Upper lobe of left lung (tissue), 6 donors: ENCODE measurements at places on chromosomes 2 and 18.

- no peak overlapping the region for H3K4me3 ChIP-seq
- no peak overlapping the region for H3K27ac ChIP-seq
- no peak for DNase-seq
- no peaks in the 10 kb centered on the region for H3K36me3 ChIP-seq
- H3K4me1 ChIP-seq, result peaks cover 17% of the 10 kb centered on the region
Measured at GRCh38 chr2:9735335-9735734, 104.5 kb upstream of the YWHAQ start.

DNA sequence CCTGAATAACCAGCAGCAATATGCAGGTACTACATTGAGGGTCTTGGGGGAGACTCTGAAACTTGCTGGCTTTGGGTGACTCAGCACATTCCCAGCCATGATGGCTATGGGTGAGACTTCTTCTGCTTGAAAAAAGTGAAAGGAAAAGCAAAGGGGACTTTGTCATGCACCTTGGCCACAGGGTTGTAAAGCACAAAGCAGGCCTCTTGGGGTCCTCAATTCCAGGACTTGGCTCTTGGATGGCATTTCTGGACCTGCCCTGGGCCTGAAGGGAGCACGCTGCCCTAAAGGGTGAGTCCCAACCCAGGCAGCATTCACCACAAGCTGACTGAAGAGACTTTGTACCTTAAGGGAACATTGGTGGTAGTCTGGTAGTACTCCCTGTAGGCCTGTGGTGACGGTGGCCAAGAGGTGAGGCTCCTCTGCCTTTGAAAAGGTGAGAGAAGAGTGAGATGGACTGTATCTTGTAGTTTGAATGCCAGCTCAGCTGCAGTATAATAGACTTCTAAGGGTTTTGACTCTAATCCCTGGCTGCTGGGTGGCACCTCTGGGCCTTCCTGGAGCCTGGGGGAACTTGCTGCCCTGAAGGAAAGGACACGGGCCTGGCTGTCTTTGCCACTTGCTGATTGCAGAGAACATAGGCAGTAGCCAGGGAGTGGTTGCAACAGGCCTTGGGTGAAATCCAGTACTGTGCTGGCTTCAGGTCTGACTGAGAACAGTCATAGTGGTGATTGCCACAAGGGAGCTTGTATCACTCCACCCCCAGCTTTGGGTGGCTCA lies 36.5 kb upstream of the CYTIP start:
- peak; percentile 70 for DNase-seq
- H3K27ac ChIP-seq, result no peak overlapping the region

DNA sequence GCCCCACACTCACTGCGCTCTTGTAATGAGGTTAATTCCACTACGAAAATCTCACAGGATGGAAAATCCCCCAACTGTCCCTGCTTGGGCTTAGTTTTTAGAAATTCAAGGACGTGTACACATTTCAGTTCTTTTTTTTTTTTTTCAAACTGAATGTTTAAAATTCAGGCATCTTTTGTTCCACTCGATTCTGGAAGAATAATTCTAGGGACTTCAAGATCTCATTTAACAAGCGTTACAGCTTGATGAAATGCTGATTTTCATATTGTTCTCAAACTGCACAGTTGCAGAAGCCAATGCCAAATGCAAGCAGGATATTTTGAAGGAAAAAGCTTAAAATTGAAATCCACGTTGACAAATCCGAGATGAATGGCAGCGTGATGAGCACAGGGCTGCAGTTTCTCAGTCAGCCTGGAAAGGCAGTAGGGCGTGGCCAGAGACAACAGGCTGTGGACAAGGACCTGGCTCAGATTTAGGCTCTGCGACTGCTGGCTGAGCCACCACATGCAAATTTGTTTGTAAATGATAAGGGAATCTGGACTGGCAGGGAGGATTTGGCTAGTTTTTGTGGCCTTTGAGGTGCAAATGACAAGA lies 128.1 kb upstream of the MYCN start:
- H3K4me3 ChIP-seq, result no peak overlapping the region
- no peak for DNase-seq
- no peaks in the 10 kb centered on the region for H3K4me1 ChIP-seq

GRCh38 chr2:115596659-115597375 lies 1154.4 kb downstream of the DPP10 start:
- no peak for DNase-seq
- no peak overlapping the region for H3K4me3 ChIP-seq
- no peak overlapping the region for H3K27ac ChIP-seq
- no peaks in the 10 kb centered on the region for H3K36me3 ChIP-seq

GRCh38 chr2:9757501-9758264 lies 85.6 kb upstream of the TAF1B start:
- peak overlapping the region; percentile 18 for H3K27ac ChIP-seq
- H3K4me1 ChIP-seq, result peaks cover 36% of the 10 kb centered on the region
- no peaks in the 10 kb centered on the region for H3K36me3 ChIP-seq
- no peak for DNase-seq
- no peaks in the 10 kb centered on the region for H3K27me3 ChIP-seq
- H3K4me3 ChIP-seq, result peak overlapping the region; percentile 27

- no peaks in the 10 kb centered on the region for H3K27me3 ChIP-seq
- H3K4me3 ChIP-seq, result no peak overlapping the region
- no peak for DNase-seq
- no peaks in the 10 kb centered on the region for H3K36me3 ChIP-seq
Measured at GRCh38 chr2:72827966-72828646, 2.3 kb upstream of the EXOC6B start.

DNA sequence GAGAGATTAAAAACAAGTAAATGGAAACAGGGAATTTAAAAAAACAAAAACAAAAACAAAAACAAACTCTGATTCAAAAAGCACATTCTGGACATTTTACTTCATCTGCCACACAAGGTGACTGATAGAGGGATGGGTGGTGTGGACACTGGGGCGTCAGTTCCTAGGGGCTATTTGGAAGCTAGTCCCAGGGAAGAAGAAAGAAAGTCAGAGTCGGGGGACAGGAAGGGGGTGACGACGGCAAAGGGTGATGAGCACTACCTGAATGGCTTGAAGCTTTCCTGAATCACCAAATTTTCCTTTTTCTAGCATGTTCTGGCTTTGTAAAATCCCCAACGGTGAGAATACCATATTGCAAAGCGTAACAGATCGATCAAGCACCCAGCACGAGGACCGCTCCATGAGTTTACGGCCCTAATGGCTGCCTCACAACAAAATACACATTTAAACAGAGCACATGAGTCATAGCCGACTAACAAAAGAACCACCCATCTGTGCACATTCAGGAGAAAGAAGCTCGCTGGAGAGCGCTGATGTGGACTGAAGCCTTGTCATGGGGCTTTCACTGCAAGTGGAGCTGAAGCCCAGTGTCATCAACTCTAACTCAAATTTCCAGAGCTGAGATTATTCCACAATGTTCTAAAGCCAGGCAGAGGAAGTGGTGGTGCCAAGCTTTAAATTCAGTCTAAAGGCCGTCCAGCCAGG lies 178.9 kb downstream of the LNPK start:
- no peak overlapping the region for H3K4me3 ChIP-seq
- no peak for DNase-seq

- H3K36me3 ChIP-seq, result no peaks in the 10 kb centered on the region
- no peak overlapping the region for H3K27ac ChIP-seq
- DNase-seq, result no peak
- H3K4me3 ChIP-seq, result no peak overlapping the region
Measured at GRCh38 chr18:26771524-26771923, 94.0 kb downstream of the AQP4 start.

DNA sequence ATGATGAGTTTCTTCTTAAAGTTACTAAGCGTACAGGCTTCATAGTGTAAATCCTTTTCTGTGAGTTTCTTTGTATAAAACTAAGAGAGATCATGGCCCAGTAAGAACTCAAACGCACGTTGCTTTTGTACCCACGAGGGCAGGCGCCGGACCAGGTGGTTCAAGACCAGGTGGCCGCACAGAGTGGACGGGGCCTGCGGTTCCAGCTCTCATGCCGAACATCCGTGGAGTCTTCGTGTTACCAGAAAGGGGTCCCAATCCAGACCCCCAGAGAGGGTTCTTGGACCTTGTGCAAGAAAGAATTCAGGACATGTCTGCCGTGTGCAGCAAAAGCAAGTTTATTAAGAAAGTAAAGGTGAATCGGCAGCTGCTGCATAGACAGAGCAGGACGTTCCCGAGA lies 53.0 kb downstream of the KCNG2 start:
- no peaks in the 10 kb centered on the region for H3K36me3 ChIP-seq
- no peaks in the 10 kb centered on the region for H3K4me1 ChIP-seq
- no peak for DNase-seq
- H3K27me3 ChIP-seq, result no peaks in the 10 kb centered on the region
- no peak overlapping the region for H3K4me3 ChIP-seq
- H3K27ac ChIP-seq, result no peak overlapping the region

GRCh38 chr2:144943986-144944385 lies 424.1 kb upstream of the ZEB2 start:
- H3K27ac ChIP-seq, result no peak overlapping the region
- no peak overlapping the region for H3K4me3 ChIP-seq
- peaks cover 13% of the 10 kb centered on the region for H3K4me1 ChIP-seq
- no peaks in the 10 kb centered on the region for H3K27me3 ChIP-seq

GRCh38 chr2:162226836-162227235 lies 16.4 kb downstream of the FAP start:
- DNase-seq, result no peak
- no peaks in the 10 kb centered on the region for H3K36me3 ChIP-seq
- no peaks in the 10 kb centered on the region for H3K4me1 ChIP-seq
- no peak overlapping the region for H3K4me3 ChIP-seq

DNA sequence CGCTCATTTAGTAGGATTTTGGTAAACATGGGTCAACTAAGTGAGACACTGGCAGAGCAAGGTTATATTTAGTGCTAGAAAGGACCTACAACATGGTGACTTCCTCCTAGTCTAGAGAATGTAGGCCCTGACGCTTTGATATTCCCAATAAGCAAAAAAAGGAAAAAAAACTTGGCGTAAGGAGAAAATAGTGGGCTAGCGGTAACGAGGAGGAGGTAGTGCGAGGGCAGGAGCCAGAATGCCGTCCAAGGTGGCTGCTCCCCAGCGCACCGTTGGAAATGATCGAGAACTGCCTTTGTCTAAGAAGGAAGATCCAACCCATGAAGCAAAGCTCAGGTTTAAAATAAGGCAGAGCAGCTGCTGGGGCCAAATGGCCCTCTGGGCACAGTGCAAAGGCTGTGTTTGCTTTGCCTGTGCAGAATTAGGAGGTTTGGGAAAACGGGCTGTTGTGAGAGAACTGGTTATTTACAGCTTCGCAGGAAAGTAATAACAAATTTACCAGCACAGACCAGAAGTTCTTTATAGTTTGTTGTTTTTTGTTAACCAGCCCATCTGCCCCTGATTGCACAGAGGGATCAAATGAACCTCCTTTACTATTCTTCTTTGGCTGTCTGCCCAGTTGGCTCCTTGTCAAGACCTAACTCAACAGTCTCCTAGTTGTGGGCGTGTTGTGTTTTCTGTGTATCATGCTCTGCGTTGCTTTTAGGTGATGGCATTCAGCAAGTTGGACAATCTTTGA lies 86.6 kb downstream of the ITGB1BP1 start:
- H3K36me3 ChIP-seq, result peaks cover 5% of the 10 kb centered on the region
- DNase-seq, result no peak
- no peak overlapping the region for H3K27ac ChIP-seq
- no peak overlapping the region for H3K4me3 ChIP-seq
- H3K27me3 ChIP-seq, result no peaks in the 10 kb centered on the region
- peaks cover 9% of the 10 kb centered on the region for H3K4me1 ChIP-seq

DNA sequence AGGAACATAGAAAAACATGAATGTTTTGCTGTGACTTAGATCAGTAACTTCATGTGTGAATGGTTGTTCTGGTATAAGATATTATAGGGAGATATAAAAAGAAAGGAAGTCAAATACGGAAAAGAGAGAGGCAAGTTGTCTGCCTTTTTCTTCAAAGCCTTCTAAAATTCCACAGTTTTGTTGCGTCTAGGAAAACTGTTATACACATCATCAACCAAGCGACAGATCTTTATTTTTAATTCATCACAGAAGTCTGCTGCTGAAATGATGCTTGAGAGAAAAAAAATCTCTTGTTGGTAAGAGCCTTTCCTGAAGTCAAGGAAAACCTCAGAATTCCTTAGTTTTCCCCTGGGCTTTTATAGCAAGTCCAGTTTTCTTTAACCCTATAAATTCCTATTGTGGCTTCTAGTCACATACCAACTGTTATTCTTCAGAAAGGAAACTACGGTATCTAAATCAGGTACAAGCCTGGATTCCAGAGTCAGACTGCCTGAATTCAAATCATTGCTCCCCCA lies 36.3 kb upstream of the TANC1 start:
- no peaks in the 10 kb centered on the region for H3K27me3 ChIP-seq
- H3K36me3 ChIP-seq, result no peaks in the 10 kb centered on the region
- DNase-seq, result no peak
- no peaks in the 10 kb centered on the region for H3K4me1 ChIP-seq
- H3K4me3 ChIP-seq, result no peak overlapping the region

- no peak overlapping the region for H3K4me3 ChIP-seq
- H3K4me1 ChIP-seq, result no peaks in the 10 kb centered on the region
- H3K27ac ChIP-seq, result no peak overlapping the region
- no peaks in the 10 kb centered on the region for H3K36me3 ChIP-seq
Measured at GRCh38 chr18:35998967-35999366, 26.5 kb downstream of the RMP24 start.

DNA sequence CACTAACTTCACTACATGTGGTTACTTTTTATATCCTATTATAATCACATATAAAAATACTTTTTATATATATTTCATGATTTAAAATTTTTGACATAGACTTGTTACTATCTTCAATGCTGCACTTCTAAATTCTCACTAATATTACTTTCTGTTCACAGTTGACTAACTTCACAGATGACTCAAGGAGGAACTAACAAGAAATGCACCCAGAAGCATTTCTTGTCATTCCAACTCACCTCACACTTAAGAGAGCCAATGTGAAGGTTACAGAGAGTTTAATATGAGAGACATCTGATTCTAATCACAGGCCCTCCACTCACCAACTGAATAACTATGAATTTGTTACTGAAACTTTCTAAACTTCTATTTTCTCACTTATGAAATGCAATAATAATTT lies 399.8 kb upstream of the SLC8A1 start:
- DNase-seq, result no peak
- H3K36me3 ChIP-seq, result no peaks in the 10 kb centered on the region
- no peaks in the 10 kb centered on the region for H3K4me1 ChIP-seq

- no peaks in the 10 kb centered on the region for H3K4me1 ChIP-seq
- H3K4me3 ChIP-seq, result no peak overlapping the region
- H3K27ac ChIP-seq, result no peak overlapping the region
- H3K27me3 ChIP-seq, result no peaks in the 10 kb centered on the region
Measured at GRCh38 chr18:25795213-25795612, 295.2 kb downstream of the SS18 start.

GRCh38 chr2:165064743-165065142 lies 109.4 kb upstream of the SLC38A11 start:
- no peaks in the 10 kb centered on the region for H3K27me3 ChIP-seq
- no peak overlapping the region for H3K27ac ChIP-seq
- H3K4me1 ChIP-seq, result no peaks in the 10 kb centered on the region

GRCh38 chr18:48190994-48191393 lies 218.2 kb downstream of the ZBTB7C start:
- no peaks in the 10 kb centered on the region for H3K36me3 ChIP-seq
- H3K4me3 ChIP-seq, result no peak overlapping the region
- DNase-seq, result no peak
- H3K27me3 ChIP-seq, result no peaks in the 10 kb centered on the region

- H3K36me3 ChIP-seq, result no peaks in the 10 kb centered on the region
- peaks cover 19% of the 10 kb centered on the region for H3K4me1 ChIP-seq
- no peak overlapping the region for H3K4me3 ChIP-seq
Measured at GRCh38 chr2:96140941-96141623, 2.8 kb upstream of the ASTL start.
